ENCODE measurements at places on chromosomes 6 and 20. TPM values are rescaled to one million over a fixed set of nuclear protein-coding genes. Genes with fewer than 3 reads are reported as not detected.

Gene FAM229B
- 22.4 TPM for total RNA-seq

Gene CTCFL
- total RNA-seq: not detected

Gene DEF6
- 0.50 TPM for total RNA-seq

Gene TREM2
- not detected for total RNA-seq

Gene DOK5
- total RNA-seq: 15.8 TPM

Gene OLIG3
- not detected for total RNA-seq

Gene TMEM30A
- 82.9 TPM for total RNA-seq

Gene BPIFB4
- total RNA-seq: 0.24 TPM
